ENCODE measurements at places on chromosomes 16 and 17. TPM values are rescaled to one million over a fixed set of nuclear protein-coding genes. Genes with fewer than 3 reads are reported as not detected.

- no peak for DNase-seq
Observed at GRCh38 chr16:85564277-85565051, 48.7 kb upstream of the GSE1 start.

DNA sequence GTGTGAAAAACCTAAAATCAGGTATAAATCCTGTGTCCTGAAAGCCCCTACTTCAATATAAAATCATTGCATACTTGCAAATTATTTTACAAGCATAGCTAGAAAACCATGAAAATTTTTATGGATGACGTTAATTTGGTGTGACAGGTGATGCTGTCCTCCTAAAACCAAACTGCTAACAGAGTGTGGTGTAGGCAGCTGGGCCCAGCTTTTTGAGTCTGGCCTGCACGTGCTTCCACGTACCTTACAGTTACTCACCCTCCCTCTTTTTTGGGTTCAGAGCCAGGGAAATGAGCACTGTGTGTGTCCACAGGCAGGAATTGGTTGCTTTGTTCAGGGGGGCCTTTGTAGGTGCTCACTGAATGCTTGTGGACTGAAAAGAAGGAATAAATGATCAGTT is 36.4 kb downstream of the CLEC16A start:
- DNase-seq = no peak

DNA sequence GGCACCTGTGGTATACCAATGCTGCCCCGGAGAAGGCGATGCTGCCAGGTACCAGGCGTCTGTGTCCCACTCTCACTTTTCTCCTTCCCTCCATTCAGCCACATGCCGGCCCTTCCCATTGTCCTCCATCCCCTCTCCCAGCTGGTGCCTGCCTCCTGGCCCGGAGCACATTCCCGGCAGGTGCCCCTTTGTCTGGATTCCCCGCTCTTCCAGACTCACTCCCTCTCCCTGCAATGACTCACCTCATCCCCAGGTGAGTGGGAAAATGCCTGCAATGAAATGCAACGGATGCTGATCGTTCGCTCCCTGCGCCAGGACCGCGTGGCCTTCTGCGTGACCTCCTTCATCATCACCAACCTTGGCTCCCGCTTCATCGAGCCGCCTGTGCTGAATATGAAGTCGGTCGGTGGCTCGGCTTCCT is 10.4 kb upstream of the KDM6B start:
- DNase-seq = no peak

GRCh38 chr16:14155572-14156190 is 84.6 kb downstream of the MRTFB start:
- DNase-seq = no peak

DNA sequence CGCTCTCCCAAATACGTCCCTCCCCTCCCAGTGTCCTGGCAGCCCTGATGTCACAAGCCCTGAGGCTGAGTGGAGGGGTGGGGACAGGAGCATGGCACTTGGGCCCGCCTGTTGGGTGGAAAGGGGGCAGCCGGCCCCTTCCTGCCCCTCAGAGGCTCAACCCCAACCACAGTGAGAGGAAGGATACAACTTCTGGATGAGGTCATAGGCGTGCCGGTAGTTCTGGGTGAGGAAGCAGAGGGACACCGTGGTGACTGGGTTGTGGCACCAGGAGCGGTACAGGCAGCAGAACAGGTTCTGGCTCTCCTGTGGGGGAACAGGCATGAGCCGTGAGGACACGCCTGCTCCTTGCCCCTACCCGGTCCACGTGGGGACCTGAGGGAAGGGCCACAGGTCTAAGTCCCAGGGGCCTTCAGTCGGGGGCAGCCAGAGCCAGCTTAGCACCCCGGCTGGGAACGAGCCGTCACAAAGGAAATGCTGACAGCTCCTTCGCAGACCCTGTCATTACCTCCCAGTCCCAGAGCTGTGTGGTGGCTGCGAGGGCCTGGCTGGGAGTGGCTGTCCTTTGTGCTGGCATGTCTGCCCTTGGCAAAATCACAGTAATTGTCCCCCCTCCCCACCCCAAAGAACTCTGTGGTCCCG is 11.2 kb upstream of the MTSS2 start:
- no peak for DNase-seq

GRCh38 chr17:55416000-55416399 is 5.6 kb downstream of the MMD start:
- no peak for DNase-seq

DNA sequence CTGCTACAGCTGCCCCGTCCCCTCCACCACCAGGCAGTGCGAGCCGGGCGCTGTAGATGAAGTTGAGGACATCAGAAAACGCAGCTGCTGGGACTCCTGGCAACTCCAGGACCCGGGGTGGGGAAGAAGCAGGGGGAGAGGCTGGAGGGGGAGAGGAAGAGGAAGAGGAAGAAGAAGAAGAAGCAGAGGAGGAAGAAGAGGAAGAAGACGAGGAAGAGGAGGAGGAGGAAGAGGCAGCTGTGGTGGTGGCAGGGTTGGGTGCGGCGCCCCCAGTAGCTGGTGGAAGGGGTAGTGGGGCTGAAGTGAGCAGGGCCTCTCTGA is 13.2 kb downstream of the ZBTB4 start:
- no peak for DNase-seq

- DNase-seq = no peak
Observed at GRCh38 chr16:764848-765487, 4.4 kb downstream of the MSLN start.

DNA sequence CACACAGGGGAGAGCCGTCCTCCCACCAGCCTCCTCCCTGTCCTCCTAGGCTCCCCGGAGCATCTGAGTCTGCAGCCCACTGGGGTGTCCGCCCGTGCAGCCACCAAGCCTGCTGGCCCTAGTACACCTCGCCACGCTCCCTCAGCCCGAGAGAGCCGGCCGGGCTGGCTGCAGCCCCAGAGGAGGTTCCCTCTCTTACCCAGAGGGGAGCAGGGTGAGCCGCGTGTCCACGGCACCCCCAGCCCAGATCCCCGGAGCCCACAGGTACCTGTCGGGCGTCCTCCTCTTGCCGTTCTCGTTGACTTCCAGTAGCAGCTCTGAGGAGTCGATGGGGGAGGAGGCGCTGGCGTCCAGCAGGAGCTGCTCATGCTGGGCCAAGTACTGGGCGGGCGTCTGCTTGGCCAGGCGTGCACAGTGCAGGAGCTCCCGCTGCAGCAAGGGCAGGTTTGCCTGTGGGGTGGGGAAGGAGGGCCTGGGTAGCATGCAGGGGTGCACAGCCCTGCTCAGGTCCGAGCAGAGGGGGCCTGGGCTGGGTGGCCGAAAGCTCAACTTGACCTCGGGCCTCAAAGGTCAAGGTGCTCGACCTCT is 19.3 kb upstream of the PABPN1L start:
- no peak for DNase-seq

DNA sequence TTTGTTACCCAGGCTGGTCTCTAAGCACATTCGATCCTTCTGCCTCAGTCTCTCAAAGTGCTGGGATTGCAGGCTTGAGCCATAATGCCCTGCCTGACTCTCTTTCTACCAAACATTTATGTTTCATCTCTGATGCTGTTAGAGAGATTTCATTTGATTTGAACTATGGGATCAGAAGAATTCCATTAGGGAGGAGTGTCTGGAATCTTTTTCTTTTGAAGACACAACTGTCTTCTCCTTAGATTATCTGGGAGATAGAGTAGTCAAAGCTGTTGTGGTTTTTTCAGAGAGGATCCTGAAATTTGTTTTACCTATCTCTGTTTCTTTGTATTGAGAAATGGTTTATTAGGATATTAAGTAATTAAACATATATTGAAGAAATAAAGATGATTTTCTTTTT is 29.4 kb downstream of the WIPF2 start:
- DNase-seq = no peak

DNA sequence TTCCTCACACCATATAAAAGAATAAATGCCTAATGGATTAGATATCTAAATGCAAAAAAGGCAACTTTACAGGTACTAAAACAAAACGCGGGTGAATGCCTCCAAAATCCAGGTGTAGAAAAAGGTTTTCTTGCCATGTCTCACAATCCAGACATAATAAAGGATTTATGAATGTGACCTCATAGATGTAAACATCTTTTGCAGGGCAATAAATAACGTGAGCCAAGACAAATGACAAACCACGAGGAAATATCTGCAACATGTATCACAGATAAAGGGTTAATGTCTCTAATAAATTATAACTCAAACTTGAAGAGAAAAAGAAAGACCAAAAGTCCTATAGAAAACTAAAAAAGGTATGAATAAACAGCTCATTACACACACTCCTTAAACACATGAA is 180.7 kb downstream of the PARN start:
- DNase-seq = no peak

DNA sequence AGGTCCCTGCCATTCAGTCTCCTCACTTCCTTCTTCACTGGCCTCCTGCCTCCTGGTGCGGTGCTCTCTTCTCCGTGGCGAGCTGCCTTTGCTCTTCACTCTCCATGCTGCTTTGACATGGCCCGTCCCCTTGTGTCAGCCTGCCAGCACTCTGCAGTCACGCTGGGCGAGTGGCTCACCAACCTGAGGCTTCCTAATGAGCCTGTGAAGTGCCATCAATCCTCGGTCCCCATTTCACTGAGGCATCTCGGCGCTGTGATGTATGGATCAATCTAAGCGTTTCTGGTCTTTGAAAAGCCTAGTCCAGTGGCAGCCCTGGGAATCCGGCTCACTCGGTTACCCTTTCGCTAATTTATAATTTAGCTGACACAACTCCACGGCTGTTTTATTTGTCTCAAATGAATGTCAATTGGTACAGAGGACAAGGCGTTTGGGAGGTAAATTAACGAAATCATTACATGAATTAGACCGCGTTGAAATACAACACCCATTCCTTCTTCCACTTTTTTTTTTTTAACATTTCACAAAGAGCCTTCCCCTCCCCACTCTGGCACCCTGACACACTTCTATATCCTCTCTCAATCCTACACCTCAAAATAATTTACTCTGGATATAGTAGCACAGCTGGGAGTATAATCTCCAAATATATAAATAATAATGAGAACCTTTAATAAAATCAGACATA is 610.7 kb downstream of the TMEM114 start:
- DNase-seq = no peak

GRCh38 chr16:66603537-66604375 is 748 bp upstream of the CMTM3 start:
- peak; percentile 63 for DNase-seq

- DNase-seq = peak; percentile 39
Observed at GRCh38 chr16:50323335-50324011, 45.3 kb downstream of the BRD7 start.

- DNase-seq = no peak
Observed at GRCh38 chr16:4081047-4081446, 35.2 kb downstream of the ADCY9 start.

Gene RCVRN
- total RNA-seq = not detected

Gene KRT15
- total RNA-seq = 0.51 TPM

Gene EPN3
- total RNA-seq = under 0.01 TPM

Gene CCL7
- not detected for total RNA-seq

Gene ZNF385C
- total RNA-seq = not detected

Gene MSLN
- not detected for total RNA-seq

Gene RND2
- total RNA-seq = 0.17 TPM

Gene NTN1
- total RNA-seq = 0.68 TPM

Gene TPSD1
- not detected for total RNA-seq

Gene TOM1L2
- 21.6 TPM for total RNA-seq

Gene ZNF785
- total RNA-seq = 8.1 TPM

Gene SULT1A4
- total RNA-seq = 18.4 TPM

Gene FZD2
- 1.0 TPM for total RNA-seq

Gene AANAT
- total RNA-seq = not detected

Gene ASIC2
- total RNA-seq = 0.17 TPM
